ENCODE measurements at places on chromosomes 4 and X.

- no peak for DNase-seq
Observed at GRCh38 chr4:154593868-154594267, 3.3 kb upstream of the FGA start.

GRCh38 chr4:120703908-120704307 is 218.6 kb downstream of the PRDM5 start:
- DNase-seq: no peak

GRCh38 chr4:45043911-45044310 is 317.6 kb upstream of the GNPDA2 start:
- no peak for DNase-seq

DNA sequence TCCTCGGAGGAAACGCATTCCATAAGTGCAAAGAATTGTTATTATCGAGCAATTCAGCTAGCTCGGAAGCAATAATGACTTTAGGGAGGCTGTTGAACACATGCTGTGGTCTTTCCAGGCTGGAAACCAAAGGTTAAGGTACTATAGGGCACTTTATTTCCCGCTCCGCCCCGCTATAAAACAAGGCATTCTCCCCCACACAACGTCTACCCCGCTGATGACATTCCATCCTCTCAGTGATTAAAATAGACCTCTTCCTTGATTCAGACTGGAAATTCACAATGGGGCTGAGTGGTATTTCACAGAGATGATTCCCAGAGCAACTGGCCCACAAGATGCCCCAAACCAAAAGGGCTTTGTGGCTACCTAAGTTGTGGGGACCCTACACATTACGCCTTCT is 196.4 kb downstream of the STIM2 start:
- no peak for DNase-seq

- DNase-seq: no peak
Observed at GRCh38 chr4:145427221-145427620, 54.4 kb upstream of the SMAD1 start.

DNA sequence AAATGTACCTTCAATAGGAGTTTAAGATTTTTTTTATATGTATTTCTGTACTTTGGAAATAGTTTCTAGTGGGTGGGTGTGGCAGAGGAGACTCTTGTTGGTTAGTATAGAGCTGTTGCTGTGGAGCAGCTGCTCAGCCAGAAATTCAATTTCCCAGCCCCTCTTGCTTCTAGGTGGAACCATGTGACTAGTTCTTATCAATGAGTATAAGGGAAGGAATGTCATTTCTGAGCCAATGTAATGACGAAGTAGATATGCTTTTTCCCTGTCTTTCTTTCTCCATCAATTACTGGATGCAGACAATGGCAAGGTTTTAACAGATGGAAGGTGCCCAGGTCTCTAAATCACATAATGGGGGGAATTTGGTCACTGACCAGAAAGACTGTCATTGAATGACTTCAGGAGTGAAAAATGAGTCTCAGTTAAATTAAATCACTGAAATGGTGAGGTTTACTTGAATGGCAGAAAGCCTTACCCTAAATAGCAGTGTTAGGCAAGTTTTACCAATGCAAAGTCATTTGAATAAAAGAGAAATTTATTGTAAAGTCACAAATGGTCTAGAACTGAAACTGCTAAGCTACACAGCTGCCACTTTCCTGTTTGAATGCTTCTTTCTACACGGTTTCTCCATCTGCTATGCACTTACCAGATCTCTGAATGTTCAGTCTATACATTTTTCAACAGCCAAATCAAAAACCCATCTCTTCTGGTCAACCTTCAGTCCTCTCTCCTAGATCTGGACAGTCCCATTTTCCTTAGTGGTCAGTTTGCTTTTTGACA is 795.4 kb upstream of the MAGEB2 start:
- DNase-seq: no peak

GRCh38 chrX:18698737-18699650 is 8.5 kb upstream of the PPEF1 start:
- DNase-seq: no peak

DNA sequence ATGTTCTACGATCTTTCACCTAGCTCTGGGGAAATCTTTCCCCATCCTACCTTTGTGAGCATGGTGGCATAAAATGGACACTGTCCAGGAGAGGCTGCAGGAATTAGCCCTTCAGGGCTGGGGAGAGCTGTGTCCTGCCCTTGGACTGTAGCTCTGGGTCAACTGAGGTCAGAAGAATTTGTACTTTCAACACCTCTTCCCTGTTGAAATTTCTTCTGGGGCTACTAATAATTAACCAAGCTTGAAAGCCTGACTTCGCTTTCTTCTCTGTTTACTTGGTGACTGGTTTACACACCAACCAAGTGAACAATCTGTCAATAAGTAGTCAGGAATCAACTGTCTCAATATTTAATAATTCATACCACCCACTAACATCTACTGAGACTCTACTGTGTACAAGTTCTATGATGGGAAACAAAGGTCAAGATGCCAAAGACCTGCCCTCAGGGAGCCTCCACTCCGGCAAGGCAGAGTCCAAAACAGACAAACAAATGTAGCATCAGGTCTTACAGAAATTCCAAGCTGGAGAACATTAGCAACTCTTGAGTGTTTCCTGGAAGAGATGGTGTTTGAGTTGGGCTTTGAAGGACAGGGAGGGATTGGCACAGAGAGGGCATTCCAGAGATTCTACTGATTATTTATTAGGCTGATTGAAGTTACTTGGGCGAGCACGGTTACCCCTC is 113.1 kb downstream of the ENPP6 start:
- DNase-seq: no peak

- no peak for DNase-seq
Observed at GRCh38 chr4:10183462-10183861, 66.9 kb upstream of the WDR1 start.

DNA sequence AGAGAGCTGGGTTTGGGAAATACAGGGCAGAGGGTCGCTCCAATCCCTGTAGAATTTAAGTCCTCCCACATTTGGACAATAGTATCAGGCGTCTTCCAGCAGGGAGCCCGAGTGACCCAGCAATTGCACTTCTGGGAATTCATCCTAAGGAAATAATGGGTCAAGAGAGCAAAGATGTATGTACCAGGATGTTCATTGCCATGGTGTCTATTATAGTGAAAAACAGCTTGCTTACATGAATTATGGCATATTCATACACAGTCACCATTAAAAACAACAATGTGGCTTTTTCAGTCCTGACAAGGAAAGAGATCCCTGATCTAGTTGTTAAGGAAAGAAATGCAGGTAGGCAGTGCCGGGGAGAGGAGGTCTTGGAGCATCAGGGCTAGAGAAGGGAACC is 167.7 kb downstream of the PJA1 start:
- no peak for DNase-seq

DNA sequence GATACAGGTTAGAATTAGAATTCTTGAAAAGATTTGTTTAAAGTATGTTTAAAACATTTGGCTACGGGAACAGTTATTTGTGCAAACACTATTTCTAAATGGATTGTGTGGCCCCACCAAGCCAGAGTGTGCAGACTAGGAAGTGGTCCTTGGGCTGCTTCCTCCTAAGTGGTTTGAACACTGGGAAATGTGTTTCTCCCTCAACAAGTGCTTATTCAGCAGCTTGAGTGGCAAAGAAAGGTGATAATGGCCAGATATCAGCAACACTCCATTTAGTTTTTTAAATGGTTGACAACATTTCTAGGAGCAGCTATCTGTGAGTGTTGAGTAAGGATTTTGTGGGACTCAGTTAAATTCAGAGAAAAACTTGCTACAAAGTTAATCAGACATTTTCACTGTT is 141.4 kb upstream of the LNX1 start:
- DNase-seq: no peak

DNA sequence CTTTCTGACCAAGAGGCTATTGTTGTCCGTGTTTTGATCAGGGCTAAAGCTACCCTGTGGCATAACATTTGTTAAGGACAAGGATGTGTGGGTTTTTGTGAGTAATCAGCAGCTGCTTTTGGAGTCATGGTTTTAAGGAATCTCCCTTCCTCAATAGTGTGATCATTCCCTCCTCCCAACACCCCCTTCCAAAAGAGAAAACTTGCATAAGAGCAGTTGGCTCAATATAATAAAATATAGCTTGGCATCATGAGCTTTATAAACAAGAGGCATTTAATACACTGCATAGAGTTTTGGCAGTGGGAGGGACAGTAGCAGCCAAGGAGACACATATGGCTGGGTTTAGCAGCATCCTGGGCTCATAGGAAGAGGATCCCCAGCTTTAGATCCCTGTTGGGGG is 84.7 kb downstream of the NHS start:
- DNase-seq: no peak

DNA sequence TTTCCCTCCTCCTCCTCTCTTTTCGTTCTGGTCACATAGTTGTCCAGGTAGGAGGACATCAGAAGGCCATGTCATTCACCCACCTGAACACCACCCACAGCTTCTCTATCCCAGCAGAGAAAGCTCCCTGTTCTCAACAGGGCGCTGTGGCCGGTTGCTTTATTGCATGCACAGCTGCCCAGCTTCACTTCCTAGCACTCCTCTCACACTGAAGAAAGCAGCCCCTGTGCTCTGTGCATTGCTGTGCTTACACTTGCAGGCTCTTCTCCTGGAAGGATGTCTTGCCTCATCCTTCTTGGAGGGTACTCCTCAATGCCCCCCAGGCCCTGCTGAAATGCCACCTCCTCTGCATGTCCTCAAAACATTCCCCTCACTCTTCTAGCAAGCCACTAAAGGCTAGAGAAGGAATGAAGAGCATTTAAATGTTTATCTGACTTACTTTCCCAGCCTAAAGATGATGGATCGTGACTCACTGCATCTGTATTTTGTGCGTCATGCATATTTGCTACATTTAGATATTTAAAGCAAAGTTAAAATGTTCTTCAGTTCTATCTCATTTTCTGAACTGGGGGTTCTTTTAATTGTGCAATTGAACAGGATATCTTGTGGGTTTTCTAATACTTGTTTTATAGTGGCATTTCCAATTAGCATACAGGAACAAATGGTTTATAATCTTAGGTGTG is 186.4 kb upstream of the PUDP start:
- no peak for DNase-seq

- no peak for DNase-seq
Observed at GRCh38 chr4:52015366-52015765, 4.8 kb downstream of the LRRC66 start.

- no peak for DNase-seq
Observed at GRCh38 chr4:98851806-98852205, 77.1 kb downstream of the EIF4E start.

GRCh38 chrX:51665981-51666380 is 16.6 kb downstream of the CENPVL2 start:
- no peak for DNase-seq

- DNase-seq: no peak
Observed at GRCh38 chr4:116342143-116342542, 743.2 kb downstream of the TRAM1L1 start.

DNA sequence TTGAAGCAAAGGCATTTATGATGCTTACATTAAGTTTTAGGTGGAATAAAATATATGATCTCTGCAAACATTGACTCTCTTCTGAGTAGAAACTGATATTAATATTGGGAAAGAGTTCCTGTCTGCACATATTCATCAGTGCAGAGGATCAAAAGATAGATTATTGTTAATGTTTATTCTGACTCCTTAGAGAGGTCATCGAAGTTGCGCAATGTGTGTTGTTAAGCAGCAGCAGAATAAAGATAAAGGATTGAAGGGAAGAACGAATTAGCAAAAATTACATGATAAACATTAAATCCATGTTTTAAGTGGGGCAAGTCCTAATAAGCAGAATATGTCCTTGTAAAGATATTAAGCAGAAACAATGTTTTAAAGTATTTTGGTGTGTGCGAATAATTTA is 72.6 kb upstream of the MBNL3 start:
- DNase-seq: no peak

DNA sequence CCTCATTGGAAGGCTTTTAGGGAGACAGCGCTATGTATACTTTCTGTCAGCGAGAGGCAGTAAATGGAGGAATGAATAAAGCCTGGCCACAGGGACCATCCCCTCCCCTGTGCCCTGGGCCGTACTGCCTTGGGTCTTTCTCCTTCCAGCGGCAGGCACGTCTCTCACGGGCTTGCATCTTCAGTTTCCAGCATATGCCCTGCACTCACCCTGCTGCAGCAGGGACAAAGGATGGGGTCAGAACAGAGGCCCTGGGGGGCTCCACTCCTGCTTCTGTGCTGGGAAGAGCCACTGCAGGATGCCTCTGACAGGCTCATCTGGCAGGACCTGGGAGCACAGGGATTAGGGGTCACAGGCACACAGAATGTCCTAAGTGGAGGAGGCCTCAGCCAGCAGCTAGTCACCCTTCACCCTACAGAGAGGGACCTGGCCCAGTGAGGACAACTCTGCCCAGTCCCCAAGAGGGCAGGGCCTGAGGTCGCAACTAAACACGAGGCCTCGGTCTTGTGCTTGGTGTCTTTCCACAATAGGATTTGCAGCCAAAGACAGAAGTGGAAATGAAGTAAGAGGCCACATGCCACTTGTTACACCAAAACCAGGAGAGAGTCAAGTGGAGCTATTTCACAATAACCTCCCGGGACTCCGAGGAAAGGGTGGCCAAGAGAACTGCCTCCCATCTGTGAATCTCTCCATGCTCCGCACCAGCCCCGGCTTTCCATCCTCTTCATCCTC is 150.8 kb downstream of the AFAP1 start:
- no peak for DNase-seq

GRCh38 chr4:177441061-177441802 is 1.0 kb downstream of the AGA start:
- DNase-seq: no peak

DNA sequence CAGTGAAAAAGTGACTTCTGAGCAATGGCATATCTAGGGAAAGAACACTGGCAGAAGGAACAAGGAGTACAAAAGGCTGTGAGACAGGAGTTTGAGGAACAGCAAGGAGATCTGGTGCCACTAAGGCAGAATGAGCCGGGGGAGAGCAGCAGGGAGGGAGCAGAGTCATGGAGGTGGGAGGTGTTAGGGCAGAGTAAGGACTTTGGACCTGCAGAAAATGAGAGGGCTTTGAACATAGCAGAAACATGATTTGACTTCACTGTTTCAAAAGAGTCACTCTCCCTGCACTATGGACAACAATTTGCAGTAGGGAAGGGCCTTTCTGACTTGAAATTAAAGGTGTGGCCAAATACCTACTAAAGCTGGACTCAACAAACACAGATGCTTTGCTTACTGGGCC is 356.2 kb downstream of the ADGRL3 start:
- no peak for DNase-seq

GRCh38 chr4:176654565-176655216 is 138.0 kb downstream of the VEGFC start:
- DNase-seq: no peak

GRCh38 chr4:98565681-98566301 is 92.6 kb downstream of the TSPAN5 start:
- no peak for DNase-seq

Data from activated T-cell treated with anti-CD3 and anti-CD28 coated beads, Interleukin-2, amount 50 U/mL, for 1 hour (primary cell).